ENCODE measurements at places on chromosomes 2 and 18. TPM values are rescaled to one million over a fixed set of nuclear protein-coding genes. Genes with fewer than 3 reads are reported as not detected.
A peak's percentile ranks its signal among the peaks of the same experiment; 100 is the strongest.

Gene CD8B
- total RNA-seq = 1.00 TPM

Gene TCF23
- total RNA-seq = not detected

DNA sequence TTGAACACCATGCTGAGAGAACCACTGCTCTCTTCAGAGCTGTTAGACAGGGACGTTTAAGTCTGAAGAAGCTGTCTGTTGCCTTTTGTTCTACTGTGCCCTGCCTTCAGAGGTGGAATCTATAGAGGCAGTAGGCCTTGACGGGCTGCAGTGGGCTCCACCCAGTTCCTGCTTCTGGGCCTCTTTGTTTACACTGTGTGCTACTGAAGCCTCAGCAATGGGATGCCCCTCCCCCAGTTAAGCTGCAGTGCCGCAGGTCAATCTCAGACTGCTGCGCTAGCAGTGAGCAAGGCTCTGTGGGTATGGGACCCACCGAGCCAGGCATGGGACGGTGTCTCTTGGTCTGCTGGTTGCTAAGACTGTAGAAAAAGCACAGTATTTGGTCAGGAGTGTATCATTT, 162.3 kb upstream of the NXPH2 start:
- H3K27me3 ChIP-seq = no peaks in the 10 kb centered on the region
- no peaks in the 10 kb centered on the region for H3K36me3 ChIP-seq
- no peaks in the 10 kb centered on the region for H3K4me1 ChIP-seq

DNA sequence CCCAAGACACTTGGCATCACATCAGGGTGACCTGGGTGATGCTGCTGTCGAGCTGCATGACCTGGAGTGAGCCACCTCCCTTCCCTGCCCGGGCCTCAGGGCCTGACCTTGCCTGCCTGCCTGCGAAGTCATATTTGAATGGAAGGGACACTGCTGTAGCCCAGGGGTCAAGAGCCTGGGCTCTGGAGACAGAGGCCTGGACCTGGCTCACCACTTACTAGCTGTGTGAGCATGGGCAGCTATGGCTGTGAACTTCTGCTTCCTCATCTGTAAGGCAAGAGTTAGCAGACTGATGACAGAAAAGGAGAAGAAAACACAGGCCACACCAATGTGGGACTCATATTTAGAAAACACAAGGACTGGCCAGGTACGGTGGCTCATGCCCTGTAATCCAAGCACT, 118.7 kb downstream of the ZFP36L2 start:
- peaks cover 32% of the 10 kb centered on the region for H3K4me1 ChIP-seq
- no peak for DNase-seq
- H3K36me3 ChIP-seq = no peaks in the 10 kb centered on the region
- no peaks in the 10 kb centered on the region for H3K27me3 ChIP-seq

DNA sequence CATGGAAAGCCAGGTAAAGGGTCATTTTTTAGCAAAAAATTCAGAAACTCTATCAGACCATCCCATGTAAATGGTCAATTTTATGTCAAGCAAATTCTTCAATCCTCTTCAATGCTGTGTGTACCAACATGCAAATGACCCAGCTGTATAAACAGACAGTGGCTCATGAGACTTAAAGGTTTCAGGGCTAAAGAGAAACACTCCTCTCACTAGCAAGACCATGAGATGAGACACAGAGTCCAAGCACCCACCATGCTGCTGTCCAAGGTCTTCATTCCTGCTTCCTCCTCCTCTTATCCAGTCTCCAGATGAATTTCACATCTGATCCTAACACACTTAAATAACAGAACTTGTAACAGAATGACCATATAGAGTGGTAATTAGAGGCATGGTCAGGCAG, 30.8 kb upstream of the ONECUT2 start:
- H3K27ac ChIP-seq = no peak overlapping the region
- no peaks in the 10 kb centered on the region for H3K36me3 ChIP-seq
- no peak for DNase-seq
- no peak overlapping the region for H3K4me3 ChIP-seq
- H3K27me3 ChIP-seq = peaks cover 3% of the 10 kb centered on the region

DNA sequence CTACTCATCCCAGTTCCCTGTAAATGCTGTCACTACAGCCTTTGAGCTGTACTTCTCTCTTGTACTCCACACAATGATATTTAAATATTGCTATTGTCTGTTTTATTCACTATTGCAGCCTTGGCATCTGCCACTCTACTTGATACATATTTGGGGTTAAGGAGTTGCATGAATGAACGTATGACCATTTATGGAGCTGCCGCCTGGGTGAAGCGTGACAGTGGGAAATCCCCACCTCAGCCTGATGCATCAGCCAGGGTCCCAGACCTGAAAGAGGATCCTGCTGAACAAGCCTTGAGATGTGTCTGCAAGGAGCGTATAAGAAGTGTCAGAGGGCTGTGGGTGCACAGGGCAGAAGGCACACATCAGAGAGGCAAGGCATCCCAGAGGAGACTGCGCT, 39.1 kb downstream of the MRPL35 start:
- H3K27me3 ChIP-seq = no peaks in the 10 kb centered on the region
- DNase-seq = no peak
- H3K36me3 ChIP-seq = no peaks in the 10 kb centered on the region
- H3K4me1 ChIP-seq = no peaks in the 10 kb centered on the region

DNA sequence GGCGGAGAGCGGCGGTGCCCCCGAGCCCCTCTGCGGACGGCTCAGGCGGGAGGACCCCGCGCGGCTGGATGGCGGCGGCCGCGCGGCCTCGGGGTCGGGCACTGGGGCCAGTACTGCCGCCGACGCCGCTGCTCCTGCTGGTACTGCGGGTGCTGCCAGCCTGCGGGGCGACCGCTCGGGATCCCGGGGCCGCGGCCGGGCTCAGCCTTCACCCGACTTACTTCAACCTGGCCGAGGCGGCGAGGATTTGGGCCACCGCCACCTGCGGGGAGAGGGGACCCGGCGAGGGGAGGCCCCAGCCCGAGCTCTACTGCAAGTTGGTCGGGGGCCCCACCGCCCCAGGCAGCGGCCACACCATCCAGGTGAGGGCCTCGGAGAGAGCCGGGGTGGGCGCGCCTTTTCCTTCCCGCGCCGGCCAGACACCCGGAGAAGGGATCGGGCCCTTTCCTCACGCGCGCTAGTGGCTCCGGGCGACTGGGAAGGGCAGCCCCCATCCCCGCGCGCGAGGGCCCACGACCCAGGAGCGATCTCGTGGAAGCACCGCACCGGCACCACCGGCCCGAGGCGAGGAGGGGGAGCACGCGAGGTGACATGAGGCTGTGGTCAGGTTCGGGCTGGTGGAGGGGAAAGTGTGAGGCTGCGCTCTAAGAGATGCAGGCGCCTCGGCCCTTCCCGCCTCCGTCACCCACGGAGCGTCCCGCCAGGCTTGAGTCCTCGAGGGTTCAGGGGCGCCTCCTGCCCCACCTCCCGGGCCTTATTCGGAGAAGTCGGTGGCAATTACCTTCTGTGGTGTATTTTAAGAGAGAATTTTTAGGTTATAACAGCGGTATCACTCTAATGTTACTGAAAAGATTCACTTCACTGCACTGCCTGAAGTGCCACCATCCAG, 607 bp downstream of the LAMA3 start:
- H3K27ac ChIP-seq = peak overlapping the region; percentile 67
- peaks cover 6% of the 10 kb centered on the region for H3K4me1 ChIP-seq
- peaks cover 10% of the 10 kb centered on the region for H3K27me3 ChIP-seq
- peak overlapping the region; percentile 43 for H3K4me3 ChIP-seq
- H3K36me3 ChIP-seq = no peaks in the 10 kb centered on the region

DNA sequence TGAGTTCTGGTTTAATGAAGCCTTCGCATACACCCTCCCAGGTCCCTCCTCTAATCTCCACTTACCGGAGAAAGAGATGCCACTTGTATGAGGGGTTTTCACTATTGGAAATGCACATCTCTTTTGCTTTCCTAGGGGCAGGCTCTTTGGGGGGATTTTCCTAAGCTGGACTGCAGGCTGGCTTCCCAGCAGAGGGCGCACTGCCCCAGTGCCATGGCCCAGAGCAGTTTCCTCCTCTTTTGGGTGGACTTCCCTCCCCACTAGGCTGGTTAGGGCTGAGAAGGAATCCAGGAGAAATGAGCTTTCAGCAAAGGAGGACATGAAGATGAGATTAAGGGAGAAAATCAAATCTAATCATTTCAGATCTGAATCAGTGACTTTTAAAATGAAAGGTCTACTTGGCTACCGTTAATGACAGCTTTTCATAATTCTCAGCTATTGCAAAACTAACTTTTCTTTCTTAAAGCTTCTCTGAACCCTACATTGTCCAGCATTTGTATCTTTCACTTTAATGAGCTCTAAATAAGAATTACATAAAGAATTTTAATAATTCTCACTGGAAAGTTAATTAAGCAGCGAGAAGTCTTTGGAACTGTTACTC, 784.1 kb upstream of the FANCL start:
- H3K4me1 ChIP-seq = no peaks in the 10 kb centered on the region
- peak; percentile 60 for DNase-seq
- no peak overlapping the region for H3K27ac ChIP-seq

DNA sequence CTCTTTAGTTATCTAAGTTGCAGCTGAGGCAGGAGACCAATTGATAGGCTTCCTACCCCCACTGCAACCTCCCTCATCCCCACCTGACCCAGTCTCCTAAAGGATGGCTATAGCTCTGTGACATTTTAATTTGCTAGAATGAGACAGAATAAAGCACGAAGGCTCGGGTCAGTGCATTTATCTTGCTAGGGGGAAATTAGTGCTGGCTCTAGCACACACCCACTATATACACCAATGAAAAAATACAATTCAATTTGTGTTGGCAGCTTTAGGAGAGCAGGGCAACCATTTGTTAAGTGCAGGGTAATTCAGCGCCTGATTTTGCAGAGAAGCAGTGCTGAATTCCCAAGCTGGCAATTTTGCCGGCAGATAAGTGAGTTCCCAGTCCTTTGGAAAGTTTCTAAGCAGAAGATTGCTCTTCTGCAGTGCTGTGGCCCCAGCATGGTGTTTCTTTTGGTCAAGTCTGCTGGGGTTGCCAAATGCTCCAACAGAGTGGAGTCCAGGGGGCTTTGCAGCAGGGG, 346.0 kb downstream of the ALK start:
- no peak overlapping the region for H3K4me3 ChIP-seq
- no peaks in the 10 kb centered on the region for H3K4me1 ChIP-seq
- H3K36me3 ChIP-seq = no peaks in the 10 kb centered on the region

- H3K4me1 ChIP-seq = no peaks in the 10 kb centered on the region
- no peaks in the 10 kb centered on the region for H3K27me3 ChIP-seq
- no peak overlapping the region for H3K27ac ChIP-seq
- no peak overlapping the region for H3K4me3 ChIP-seq
These were observed 227.6 kb downstream of the MYCN start for GRCh38 chr2:16167870-16168426.

DNA sequence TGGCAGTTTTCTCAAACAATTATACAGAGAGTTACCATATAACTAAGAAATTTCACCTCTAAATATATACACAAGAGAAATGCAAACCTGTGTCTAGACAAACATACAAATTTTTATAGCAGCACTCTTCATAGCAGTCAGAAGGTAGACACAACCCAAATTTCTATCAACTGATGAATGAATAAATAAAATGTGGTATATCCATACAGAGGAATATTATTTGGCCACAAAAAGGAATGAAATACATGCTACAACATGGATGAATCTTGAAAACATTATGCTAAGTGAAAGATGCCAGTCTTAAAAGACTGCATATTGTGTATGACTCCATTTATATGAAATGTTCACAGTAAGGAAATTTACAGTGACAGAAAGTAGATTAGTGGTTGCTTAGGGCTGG, 30.6 kb upstream of the KDM3A start:
- no peaks in the 10 kb centered on the region for H3K4me1 ChIP-seq
- no peak overlapping the region for H3K27ac ChIP-seq
- no peaks in the 10 kb centered on the region for H3K36me3 ChIP-seq
- H3K27me3 ChIP-seq = no peaks in the 10 kb centered on the region
- H3K4me3 ChIP-seq = no peak overlapping the region
- no peak for DNase-seq

- no peak overlapping the region for H3K4me3 ChIP-seq
- no peak for DNase-seq
- H3K4me1 ChIP-seq = no peaks in the 10 kb centered on the region
- no peaks in the 10 kb centered on the region for H3K27me3 ChIP-seq
- no peaks in the 10 kb centered on the region for H3K36me3 ChIP-seq
These were observed 24.5 kb upstream of the PEX13 start for GRCh38 chr2:60992985-60993392.

DNA sequence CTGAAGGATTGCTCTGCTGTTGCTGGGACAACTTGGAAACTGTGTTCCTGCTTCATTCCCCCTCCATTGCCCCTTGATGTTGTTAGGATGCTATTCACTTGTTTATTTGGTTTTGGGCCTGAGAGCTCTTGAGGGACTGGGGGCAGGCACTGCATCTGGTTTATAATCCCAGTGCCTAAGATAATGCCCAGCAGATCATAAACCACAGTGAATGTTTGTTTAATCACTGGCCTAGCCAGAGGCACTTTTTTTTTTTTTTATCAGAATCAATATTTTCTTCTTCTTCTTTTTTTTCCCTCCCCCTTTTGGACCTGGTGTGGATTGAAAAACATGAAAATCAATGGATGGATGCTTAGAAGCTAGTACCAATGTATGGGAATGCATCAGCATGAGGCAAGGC, 38.1 kb downstream of the KCNS3 start:
- H3K4me1 ChIP-seq = no peaks in the 10 kb centered on the region
- no peak overlapping the region for H3K4me3 ChIP-seq
- no peaks in the 10 kb centered on the region for H3K36me3 ChIP-seq
- no peak overlapping the region for H3K27ac ChIP-seq

- H3K36me3 ChIP-seq = no peaks in the 10 kb centered on the region
- no peak overlapping the region for H3K4me3 ChIP-seq
- no peaks in the 10 kb centered on the region for H3K4me1 ChIP-seq
- DNase-seq = no peak
- H3K27me3 ChIP-seq = no peaks in the 10 kb centered on the region
These were observed 1280.5 kb upstream of the CDH2 start for GRCh38 chr18:29457316-29457889.

DNA sequence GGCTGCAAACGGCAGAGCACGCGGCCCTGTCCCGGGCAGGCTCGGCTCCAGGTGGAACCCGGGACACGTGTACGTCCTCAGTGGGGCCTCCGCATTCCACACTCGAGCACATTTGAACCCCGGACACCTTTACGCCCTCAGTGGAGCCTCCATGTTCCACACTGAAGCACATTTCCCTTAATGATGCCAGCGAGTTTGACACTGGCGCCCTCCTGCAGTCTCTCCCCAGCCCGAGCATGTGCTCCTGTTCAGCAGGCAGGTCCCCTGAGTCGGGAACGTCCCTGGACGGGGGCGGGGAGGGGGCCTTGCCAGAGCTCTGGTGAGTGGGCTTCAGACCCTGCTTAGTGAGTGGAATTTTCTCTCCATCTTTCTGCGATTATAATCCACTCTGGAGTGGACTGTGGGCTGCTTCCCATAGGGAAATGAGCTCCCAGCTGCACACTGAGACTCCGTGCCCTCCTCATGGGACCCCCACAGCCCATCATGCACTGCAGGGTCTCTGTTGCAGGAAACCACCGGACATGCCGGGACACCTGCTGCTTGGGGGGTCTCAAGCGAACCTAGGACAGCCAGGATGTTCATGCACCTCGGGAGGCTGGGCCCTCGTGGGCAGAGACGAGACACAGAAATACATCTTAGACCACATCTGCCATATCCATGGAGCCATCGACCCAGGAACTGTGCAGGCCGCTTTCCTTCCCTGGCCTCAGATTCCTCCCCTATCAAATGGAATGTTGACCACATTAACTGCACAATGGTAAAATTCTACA, 70.3 kb upstream of the SNTG2 start:
- no peaks in the 10 kb centered on the region for H3K36me3 ChIP-seq
- H3K27ac ChIP-seq = no peak overlapping the region
- DNase-seq = no peak
- peaks cover 28% of the 10 kb centered on the region for H3K27me3 ChIP-seq
- no peak overlapping the region for H3K4me3 ChIP-seq
- H3K4me1 ChIP-seq = no peaks in the 10 kb centered on the region

GRCh38 chr2:169139145-169139544, 69.8 kb downstream of the DHRS9 start:
- H3K36me3 ChIP-seq = no peaks in the 10 kb centered on the region
- H3K4me1 ChIP-seq = no peaks in the 10 kb centered on the region
- DNase-seq = no peak
- no peak overlapping the region for H3K27ac ChIP-seq
